ENCODE measurements at places on chromosomes 6 and 20.

DNA sequence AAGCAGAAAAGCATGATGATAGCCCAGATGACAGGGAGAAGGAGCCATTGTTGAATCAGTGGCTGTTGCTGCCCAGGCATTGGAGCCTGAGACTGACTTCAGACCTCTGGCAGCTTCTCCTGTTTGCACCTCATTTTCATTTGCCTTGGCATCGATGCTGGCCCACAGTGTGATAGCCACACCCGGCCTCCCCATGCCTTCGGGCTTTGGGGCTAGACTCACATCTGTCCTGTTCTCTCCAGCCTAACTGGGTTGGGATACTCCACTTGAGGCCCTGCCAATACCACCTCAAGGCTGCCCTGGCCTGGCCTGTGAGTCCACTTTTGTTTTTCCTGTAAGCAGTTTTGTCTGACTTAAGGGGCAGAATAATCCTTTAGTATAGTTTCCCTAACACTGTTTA is 140.4 kb downstream of the UST start:
- no peak for DNase-seq

DNA sequence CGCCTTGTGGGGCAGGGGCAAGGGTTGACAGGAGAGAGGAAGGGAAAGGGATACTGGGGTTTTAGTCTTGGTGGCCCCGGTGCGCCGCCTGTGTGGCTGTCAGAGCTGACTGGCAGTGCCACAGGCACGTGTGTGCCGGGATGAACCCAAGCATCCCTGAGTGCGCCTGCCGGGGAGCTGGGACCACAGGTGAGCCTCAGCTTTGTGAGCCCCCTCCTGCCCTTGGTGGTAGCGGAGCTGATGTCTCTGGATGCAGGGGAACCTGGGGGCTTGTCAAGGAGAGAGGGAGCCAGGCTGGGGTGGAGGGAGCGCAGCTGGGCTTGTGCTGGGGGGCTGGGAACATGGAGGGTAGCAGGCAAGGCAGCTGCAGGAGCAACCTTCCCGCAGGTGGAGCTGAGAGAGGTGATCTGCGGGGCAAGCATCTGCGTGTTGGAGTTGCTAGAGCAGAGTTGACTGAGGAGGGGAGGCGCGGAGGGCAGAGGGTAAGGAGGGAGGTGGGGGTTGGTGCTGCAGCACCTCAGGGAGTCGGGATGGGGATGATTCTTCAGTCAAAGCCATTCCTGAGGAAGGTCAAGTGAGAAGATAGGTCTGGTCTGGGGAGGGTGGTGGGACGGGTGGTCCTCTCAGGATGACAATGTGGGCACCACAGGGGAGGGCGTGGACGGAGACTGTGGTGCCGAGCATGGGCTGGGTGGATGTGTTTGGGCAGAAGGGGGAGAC is 28.1 kb downstream of the PYGB start:
- no peak for DNase-seq

GRCh38 chr6:41373919-41374617 is 38.7 kb downstream of the NCR2 start:
- no peak for DNase-seq

- DNase-seq: no peak
Observed at GRCh38 chr6:10894958-10895357, 8.1 kb downstream of the SYCP2L start.

DNA sequence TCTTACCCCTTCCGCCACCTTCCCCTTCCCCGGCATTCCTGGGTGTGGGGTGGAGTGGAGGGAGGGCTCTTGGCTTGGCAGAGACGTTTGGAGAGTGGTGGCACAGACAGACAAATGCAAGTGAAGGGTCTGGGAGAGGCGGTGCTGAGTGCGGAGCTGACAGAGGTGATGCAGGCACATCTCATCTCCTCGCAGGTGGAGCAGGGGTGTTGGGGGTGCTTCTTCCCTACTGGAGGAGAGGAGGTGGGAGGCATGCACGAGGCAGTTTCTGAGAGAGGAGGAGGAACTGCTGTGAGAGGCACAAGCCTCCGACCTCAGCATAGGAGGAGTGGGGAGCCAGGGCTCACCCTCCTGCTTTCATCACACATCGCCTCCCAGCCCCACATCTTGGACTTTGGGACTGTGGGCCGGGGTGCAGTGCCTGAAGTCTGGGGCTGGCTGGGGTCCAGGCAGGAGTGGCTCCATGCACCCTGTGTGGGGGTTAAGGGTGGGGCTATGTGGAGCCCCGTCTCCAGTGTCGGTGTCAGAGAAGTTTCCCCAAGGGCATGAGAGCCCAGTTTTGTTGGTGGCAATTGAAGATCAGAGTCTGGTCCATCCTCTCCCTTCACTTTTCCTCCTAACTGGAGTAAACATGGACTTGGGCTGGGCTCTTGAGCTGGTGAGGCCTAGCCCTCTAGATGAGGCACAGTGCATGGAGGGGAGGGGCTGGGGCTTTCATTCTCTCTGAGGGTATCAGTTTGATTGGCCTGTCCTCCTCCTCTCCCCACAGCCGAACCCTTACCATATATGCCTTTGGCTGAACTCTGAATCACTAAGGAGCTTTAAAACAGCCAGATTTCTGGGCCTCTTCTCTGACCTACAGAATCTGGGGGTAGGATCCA is 20.2 kb upstream of the SLC22A7 start:
- DNase-seq: no peak
